AG04450 (cell line): ENCODE measurements at places on chromosomes 12 and 14.

GRCh38 chr12:122230798-122231197 lies 4.9 kb upstream of the DIABLO start:
- no peak for DNase-seq

DNA sequence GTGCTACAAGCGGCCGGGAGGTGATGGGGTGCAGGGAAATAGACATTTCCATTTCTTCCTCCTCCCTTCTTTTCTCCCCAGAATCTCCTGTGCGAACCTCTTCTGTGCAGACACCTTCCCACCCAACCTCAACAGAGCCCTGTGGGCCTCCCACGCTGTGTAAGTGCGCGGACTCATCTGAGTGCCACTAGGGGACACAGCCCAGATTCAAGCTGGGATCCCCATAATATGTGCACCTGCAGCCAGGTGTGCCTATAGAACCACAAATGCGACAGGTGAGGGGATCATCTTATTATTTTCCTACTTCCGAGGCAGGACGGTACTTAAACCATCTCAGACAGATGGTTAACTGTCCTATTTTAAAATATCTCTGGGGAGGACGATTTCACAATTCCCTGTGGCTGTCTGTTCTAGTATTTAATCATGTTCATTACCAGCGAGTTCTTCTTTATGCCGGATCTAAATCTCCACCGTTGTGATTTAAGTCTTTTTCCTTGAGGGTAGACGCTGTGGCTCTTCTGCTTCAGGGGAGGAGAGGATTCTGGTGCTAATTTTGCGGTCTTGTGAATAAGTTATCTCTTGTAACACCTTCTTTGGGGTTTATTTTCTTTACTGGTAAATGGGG lies 17.2 kb upstream of the CACNA1C start:
- DNase-seq = no peak

DNA sequence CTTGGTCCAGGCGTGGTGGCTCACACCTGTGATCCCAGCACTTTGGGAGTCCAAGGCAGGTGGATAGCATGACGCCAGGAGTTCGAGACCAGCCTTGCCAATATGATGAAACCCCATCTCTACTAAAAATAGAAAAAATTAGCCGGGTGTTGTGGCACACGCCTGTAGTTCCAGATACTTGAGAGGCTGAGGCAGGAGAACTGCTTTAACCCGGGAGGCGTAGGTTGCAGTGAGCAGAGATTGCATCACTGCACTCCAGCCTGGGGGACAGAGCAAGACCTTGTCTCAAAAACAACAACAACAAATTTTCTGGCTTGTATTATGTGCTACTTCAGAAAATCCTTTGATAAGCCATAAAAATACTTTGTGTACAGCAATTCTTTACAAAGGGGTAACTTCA lies 41.1 kb downstream of the LARP4 start:
- no peak for DNase-seq

- DNase-seq = no peak
Measured at GRCh38 chr12:6826734-6827436, 1.3 kb upstream of the P3H3 start.

DNA sequence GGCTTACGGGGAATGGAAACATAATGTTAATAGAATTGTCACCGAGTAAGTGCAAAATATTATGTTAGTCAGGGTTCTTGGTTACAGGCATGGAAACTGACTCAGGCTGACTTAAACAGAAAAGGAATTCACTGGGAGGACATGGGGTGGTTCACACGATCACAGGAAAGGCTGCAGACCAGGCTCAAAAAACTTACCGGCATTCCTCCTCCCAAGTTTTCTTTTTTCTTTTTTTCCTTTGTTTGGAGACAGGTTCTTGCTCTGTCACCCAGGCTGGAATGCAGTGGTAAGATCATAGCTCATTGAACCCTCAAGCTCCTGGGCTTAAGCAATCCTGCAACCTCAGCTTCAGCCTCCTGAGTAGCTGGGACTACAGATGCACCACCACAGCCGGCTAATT lies 11.9 kb upstream of the UBE2N start:
- DNase-seq = no peak

DNA sequence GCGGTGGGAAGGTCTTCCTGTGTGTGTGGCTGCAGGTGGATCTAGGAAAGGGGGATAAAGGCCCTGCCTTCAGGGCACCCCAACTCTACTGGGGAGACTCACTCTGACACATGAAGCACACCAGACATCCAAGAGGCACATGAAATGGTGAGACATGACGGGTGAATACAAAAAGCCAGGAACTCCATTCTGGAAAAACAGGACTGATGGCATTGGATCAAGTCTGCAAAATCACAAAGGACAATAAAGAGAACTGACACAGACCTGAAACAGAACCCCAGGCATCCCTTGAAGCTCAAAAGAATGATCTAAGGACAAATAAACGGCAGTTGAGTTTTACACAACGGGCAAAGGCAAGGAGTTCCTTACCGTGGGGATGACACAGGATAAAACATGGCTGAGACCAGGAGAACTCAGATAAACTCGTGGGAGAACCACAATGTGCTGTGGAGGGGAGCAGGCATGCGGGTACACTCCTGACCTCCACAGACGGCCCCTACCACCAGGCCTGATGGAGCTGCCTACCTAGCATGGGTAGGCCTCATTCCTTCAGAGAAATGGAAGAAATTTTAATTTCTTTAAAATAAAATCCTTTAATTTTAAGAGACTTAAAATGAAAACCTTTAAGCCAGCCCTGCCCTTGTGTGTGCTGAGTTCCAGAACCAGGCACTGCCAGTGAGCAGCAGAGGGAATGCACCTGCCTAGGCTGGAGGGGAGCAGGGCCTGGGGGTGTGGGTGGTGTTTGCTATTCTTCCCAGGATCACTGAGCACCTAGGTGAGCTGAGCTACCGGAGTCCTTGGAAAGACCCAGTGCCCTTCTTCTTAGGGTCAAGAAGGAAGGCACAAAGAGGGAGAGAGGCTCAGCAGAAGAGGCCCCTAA lies 100.1 kb downstream of the SINHCAF start:
- DNase-seq = no peak

GRCh38 chr12:52790427-52791270 lies 5.3 kb downstream of the KRT3 start:
- no peak for DNase-seq

DNA sequence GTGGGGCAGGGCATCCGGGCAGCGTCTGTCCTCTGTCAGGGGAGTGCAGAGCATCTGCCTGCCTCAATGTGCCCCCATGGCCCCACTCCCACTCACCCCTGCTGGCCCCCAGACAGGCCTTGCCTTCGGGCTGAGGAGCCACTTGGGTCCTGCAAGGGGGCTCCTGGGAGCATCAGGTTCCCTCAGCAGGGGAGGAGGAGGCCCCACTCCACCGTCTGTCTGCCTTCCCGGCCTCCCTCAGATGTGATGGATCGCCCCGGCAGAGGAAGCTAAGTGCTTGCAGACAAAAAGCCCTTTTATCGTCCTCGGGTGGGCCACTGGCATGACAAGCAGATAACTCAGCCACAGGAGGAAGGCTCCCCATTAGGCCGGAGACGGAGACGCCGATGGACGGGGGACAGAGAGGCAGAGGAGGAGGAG lies 35.1 kb downstream of the NCOR2 start:
- no peak for DNase-seq

GRCh38 chr12:611721-612120 lies 51.5 kb downstream of the NINJ2 start:
- no peak for DNase-seq

GRCh38 chr14:37078131-37078530 lies 94.3 kb downstream of the SLC25A21 start:
- no peak for DNase-seq

DNA sequence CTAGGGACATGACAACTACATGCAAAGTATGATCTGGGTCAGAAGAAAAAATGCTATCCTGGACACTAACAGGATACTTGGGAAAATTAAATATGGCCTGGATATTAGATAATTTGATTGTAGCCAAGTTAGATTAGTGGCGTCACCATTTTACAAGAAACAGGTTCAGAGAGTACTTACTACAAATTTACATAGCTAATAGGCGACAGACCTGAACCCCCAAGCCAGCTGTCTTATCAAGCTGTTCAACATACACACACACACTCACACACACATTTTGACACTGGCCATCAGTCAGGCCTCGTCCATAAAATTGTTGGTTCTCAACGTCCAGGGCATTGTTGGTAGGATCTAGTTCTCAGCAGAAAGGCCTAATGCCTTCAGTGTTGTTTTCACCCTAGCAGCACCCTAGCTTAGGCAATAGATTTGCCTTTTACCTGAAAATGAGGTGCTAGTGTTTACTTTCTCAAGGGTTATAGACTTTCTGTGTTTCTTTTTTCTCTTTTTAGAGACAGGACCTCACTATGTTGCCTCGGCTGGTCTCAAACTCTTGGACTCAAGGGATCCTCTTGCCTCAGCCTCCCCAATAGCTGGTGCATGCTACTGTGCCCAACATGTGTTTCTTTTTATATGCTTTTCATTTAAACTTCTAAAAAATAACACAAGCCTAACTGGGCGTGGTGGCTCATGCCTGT lies 3.3 kb upstream of the C14orf93 start:
- no peak for DNase-seq

GRCh38 chr14:32707742-32708500 lies 230.8 kb upstream of the NPAS3 start:
- no peak for DNase-seq

GRCh38 chr12:74899031-74899829 lies 310.4 kb downstream of the KCNC2 start:
- no peak for DNase-seq

DNA sequence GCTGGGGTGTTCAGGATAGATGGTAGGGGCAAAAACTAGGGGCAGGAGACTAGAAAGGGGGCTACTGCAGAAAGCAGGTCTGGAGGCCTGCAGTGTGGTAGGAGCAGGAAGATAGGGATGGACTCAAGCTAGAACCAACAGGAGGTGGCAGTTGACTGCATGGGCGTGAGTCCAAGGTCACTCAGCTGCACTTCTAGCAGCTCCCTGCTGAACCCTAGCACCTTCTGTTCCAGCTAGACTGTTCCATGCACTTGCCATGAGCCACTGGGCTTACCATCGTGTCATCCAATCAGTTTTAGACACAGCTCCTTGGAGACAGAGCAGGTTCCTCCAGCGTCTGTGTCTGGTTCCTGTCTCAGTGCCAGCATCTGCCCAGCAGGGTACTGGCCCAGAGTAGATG lies 11.3 kb upstream of the KRT8 start:
- no peak for DNase-seq

GRCh38 chr12:117724543-117724942 lies 244.2 kb downstream of the KSR2 start:
- DNase-seq = no peak

DNA sequence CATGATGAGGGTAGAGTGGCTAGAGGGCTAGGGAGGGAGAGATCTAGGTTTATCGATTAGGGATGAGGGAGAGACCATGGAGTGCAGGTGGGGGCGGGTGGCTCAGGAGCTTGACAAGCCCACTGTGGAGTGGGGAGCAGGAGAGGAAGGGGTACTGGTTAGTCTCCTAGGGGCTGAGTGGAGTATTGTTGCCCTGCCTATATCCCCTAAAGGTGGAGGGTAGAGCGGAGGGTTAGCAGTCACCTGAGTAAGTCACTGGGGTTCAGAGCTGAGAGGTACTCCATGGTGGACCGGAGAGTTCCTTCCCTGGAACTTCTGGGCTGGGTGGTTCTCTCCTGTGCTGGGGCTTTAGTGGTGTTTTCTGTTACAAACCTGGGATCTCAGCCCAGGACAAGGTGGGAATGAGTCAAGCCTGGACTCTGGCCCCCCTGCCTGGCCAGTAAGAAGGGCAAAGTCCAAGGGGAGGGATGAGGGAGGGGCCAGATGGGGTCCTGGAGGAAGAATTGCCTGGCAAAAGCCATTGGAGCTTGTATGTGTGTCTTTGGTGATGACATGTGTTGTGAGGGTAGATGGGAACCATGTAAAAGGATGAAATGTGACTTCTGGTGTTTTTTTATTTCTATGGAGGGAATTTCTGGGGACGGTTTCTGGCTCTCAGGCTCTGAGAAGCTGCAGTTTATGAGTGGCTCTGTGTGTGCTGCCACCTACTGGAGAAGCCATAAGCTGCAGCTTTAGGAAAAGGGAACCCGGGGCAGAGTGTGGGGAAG lies at the start of gene CIDEB:
CIDEB (minus strand) TSS at position 403 of the 767 bp plus-strand sequence; CDS start at position 284, 119 bp downstream.
- no peak for DNase-seq

DNA sequence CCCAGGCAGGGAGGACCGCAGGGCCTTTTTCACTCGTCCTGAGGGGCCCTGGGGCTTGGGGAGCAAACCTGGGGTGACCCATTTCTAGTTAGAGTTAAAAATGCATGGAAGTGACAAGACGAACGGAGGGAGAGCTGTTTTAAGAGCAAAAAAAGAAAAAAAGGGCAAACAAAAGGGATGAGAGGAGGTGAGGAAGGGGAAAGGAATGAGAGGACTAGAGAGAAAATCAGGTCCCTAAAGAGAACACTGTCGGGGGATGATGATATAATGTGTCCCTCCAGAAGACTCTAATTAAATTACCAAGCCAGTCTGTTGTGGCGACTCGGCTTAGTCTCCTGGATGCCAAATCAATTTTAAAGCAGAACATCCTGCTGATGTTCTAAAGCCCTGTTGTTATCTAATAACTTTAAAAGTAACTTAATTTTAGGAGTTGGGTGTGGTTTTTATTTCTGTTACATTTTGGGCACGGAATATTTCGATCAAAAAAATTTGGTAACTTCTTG lies 1.1 kb downstream of the ANO6 start:
- DNase-seq = no peak

- no peak for DNase-seq
Measured at GRCh38 chr12:121248622-121249021, 38.7 kb downstream of the P2RX4 start.

DNA sequence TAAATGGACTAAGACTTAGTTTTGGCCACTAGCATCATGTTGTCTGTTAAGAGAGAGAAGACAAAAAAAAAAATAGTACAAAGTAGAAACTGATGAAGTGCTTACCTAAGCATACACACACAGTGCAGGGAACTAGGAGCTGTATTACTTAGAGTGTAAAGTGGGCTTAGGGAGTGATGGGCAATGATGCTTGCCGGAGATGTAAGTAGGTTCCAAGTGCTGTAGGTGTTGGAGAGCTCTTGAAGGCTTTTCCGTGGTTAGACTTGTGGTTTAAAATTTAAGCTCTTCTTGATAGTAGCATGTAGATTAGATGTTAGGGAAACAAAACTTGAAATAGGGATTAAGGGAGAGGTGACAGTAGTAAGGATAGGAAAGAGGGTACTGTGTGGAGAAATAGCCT lies 34.7 kb downstream of the MIA2 start:
- no peak for DNase-seq

GRCh38 chr14:69852531-69853321 lies 26.5 kb upstream of the SMOC1 start:
- DNase-seq = no peak

GRCh38 chr12:19110221-19110940 lies 19.2 kb upstream of the PLEKHA5 start:
- no peak for DNase-seq

GRCh38 chr12:7869137-7869536 lies 3.6 kb downstream of the SLC2A14 start:
- no peak for DNase-seq

- no peak for DNase-seq
Measured at GRCh38 chr12:19409376-19409775, 29.9 kb upstream of the AEBP2 start.

DNA sequence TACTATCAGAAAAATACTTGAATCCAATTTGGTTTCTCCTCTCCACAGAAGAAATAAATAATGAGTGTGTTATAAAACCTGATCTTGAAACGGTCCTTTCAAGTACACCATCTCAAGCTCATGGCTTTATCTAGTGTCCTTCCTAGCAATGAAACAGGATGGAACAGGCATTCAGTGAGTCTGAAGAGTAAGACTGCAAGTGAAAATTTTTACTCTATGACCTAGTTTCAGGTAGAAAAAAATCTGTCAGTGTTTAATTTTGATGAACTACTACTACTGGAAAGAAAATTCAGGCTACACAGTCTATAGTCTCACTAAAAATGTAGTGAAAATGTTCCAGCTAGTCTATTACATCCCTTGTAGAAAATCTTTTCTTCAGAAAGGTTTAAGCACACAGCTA lies 7.7 kb downstream of the CBX5 start:
- no peak for DNase-seq
